ENCODE measurements at places on chromosomes 16 and 17.

GRCh38 chr16:81796583-81797346 is 17.7 kb downstream of the PLCG2 start:
- no peak for DNase-seq

- DNase-seq: no peak
Observed at GRCh38 chr16:71467810-71468209, 5.8 kb upstream of the ZNF23 start.

DNA sequence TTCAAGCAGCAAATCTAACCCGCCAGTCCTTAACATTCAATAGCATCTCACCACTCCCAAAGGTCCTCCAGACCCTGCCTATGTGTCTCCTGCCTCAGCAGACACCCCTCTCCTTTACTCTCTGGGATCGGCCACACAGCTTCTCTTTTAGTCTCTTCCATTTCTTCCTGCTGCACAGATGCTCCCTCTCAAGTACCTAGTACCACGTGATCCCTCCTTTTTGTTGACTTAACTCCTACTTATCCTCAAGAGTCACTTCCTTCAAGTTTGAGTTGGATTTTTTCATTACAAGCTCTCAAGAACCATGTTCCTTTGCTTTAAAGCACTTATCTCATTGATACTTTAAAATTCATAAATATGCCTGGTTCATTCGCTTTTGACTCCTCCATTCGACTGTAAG is 24.9 kb downstream of the AMFR start:
- no peak for DNase-seq

GRCh38 chr16:7509963-7510601 is 177.4 kb downstream of the RBFOX1 start:
- DNase-seq: no peak

DNA sequence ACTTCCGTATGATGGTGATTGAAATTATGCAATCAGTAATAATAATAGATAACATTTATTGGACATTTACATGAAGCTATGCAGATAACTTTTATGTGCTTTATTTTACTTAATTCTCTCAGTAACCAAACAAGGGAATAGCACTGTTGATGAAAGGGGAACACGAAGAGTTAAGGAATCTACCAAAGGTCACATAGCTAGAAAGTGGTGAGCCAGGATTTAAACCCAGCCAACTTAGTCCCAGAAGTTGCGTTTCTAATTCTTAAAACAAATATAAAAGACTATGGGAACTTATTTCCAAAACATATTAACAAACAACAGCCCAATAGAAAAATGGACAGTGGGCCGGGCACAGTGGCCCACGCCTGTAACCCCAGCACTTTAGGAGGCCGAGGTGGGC is 9.7 kb downstream of the SPNS3 start:
- DNase-seq: no peak

DNA sequence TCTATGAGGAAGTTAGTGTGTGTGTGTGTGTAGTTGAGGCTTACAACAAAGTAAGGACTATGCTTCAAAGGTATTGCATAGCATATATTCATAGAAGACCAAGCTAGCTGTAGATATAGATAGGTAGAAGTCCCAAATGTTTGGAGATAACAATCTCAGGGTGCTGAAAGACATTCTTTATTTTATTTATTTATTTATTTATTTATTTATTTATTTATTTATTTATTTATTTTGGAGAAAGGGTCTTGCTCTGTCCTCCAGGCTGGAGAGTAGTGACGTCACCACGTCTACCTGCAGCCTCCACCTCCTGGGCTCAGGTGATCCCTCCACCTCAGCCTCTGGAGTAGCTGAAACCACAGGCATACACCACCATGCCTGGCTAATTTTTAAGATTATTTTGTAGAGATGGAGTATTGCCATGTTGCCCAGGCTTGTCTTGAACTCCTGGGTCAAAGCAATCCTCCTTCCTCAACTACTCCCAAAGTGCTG is 284.6 kb upstream of the KIF2B start:
- no peak for DNase-seq

- no peak for DNase-seq
Observed at GRCh38 chr16:53991754-53992378, 287.9 kb downstream of the FTO start.

DNA sequence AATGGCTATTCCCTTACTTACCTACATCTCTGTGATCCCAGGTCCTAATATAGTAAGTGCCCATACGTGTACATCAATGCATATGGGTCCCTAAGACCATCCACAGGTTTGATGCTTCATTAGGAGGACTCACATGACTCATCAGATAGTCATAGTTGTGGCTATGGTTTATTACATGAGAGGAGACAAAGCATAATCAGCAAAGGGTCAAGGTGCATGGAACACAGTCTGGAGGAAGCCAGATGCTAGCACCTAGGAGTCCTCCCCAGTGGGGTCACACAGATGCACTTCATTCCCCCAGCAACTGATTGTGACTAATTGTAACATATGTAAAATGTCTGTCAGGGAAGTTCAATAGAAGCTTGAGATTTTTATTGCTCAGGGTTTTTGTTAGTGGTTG is 42.8 kb downstream of the PHKB start:
- no peak for DNase-seq

DNA sequence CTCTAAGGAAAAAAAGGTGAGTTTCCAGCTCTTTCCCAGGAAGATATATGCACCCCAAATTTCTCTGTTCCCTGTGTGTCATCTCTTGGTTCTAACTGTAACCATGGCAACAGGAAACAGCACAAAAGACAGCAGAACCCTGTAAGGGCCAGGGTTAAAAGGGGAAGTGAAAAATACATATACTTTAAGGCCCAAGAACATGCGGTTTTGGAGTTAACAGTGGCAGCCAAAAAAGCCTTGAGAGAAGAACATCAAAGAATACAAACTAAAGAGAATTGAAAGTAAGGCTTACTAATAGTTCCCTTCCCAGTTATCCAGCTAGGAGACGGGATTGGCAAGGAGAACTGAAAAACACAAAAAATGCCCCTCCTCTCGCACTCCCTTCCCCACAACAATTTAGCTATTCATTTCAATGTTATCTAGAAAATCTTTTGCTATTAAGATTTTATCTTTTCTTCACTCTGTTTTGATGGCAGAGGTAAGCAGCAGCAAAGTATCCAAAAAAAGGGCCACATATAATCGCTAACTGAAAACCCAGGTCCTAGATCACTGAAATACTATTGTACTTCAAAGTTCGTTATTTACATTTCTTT is 1.5 kb downstream of the SPOP start:
- DNase-seq: no peak

GRCh38 chr17:36002631-36003030 is 1.3 kb upstream of the CCL15 start:
- no peak for DNase-seq

DNA sequence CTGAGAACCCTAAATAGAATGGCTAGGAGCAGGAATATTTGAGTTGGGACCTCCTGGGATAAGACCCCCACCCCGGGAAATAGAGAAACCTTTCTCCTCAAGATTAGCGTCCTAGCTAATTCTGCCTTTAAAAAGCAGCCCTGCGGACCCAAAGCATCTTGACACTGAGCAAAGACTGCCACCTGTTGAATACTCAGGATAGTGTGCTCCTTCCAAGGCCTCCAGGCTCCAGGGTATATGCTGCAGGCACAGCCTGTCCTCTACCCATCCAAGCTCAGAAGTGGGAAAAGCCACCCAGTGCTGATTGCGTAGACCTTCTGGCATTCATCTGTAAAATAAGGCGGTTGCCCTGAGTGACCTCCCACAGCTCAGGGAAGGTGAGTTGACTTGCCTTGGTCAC is 456.2 kb upstream of the DYNLRB2 start:
- DNase-seq: no peak

GRCh38 chr16:57667526-57668262 is 412 bp upstream of the ADGRG3 start:
- DNase-seq: no peak

DNA sequence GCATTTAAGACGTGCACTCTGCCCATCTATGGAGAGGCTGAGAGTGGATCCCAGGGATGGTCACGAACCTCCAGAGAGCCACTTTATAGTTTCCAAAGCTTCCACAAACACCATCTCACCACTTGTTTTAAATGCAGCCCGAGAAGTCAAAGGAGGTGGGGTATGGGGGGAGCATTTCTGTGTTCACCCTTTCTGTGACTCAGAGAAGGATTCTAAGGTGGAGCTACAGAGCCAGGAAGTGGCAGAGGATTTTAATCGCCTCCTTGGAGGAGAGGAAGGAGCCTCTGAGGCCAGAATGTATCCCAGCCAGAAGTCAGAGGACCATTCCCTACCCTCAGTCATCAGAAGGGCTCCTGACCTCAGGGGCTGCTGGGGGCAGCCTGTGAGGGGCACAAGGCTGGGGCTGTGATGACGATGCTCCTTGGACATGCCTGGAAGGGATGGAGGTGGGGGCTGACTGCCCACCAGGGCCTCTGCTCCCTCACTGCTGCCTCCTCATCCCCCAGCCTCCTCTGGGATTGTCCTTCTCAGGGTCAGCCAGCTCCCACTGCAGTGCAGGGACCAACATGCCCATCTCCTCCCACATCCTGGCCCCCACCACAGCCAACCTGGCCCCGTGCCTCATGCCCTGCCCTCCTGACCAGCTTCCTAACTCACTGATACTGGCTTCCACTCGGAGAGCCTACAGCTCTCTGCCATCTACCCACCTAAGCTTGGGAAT is 2.8 kb downstream of the XYLT2 start:
- no peak for DNase-seq

GRCh38 chr16:6016530-6017184 is 919.1 kb upstream of the EEF2KMT start:
- DNase-seq: no peak

GRCh38 chr16:4272114-4272956 is 488 bp downstream of the TFAP4 start:
- DNase-seq: no peak

DNA sequence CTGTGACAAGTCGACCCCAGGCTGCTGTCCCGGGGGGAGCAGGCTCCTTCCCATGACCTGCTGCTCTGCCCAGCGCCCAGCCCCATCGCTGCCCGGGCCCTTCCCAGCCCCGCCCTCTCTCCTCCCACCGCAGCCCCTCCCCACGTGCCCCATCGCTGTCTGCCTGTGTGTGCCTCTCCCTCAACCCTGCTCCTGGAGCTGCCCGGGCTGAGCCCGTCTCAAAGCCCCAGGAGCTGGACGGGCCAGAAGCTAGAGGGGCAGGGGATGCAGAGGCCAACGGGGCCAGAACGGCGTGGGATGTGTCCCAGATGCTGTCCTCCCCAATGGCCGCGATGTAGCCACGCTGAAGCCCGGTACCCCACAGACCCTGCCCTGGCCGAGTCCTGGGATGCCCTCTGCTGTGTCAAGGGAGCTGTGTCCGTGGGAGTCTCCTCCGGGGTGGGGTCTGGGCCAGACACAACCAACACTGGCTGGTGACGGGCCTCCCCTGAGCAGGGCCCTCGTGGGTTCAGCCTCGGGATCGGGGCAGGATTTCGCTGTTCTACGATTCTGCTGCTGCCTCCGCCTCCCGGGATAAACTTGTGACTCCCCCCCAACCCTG is 118.2 kb upstream of the ZNF750 start:
- DNase-seq: no peak

GRCh38 chr16:57434003-57434402 is 13.2 kb downstream of the CIAPIN1 start:
- no peak for DNase-seq

- no peak for DNase-seq
Observed at GRCh38 chr16:89863741-89864526, 9.5 kb upstream of the TCF25 start.
